ENCODE measurements at places on chromosomes 7 and 10.
A peak's percentile ranks its signal among the peaks of the same experiment; 100 is the strongest.

GRCh38 chr7:7720193-7720592 lies 1.8 kb upstream of the RPA3 start:
- no peak for DNase-seq

DNA sequence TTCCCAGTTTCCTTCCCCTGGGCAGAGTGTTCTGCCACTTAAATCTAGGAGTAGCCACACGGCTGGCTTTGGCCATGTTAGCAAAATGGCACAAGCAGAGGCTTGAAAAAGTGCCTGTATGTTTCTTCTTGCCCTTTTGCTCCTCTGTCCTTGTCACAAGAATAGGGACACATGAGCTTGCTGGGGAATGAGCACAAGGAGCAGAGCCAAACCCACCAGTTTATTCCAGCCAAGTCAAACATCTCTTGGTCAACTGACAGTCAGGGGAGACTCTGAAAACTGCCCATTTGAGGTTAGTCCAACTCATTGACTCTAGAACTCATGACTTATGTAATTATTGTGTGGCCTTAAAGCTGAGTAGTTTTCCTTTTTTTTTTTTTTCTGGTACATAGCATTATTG lies 739.7 kb upstream of the FZD8 start:
- no peak for DNase-seq

DNA sequence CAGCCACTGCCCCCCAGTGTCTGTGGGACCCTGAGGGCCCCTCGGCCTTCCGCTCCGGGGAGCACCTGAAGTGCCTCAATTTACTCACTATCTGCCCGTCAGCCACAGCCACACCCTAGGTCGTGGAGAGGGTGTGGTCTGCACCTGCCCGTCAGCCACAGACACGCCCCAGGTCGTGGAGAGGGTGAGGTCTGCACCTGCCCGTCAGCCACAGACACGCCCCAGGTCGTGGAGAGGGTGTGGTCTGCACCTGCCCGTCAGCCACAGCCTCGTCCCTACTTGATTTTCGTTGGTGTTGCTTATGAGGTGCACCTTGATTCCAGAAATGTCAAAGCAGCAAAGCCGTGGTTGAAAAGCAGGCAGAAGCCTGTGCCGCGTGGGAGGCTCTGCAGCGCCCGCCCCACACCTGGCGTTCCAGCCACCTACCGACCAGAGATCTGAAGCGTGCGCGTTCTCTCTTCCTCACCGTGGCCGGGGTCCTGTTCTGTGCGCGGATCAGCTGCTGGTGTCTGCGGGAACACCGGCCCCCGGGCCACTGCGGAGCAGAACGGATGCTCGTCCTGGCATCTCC lies 101.6 kb downstream of the DYNC2I1 start:
- no peak for DNase-seq

DNA sequence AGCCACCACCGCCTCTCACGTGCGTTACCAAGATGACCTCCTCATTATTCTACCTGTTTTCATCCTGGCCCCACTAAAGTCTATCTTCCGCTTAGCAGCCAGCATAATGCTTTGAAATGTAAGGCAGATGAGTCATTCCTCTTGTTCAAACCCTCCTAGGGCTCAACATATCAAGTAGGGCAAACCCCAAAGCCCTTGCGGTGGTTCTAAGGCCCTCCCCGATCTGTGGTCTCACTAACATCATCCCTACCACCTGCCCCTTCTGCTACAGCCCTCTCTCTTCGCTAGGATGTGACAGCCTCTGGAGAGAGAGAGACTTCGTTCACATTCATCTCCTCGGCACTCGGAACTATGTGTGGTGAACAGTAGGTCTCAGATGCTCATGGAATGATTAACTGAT lies 94.8 kb downstream of the SVIL start:
- no peak for DNase-seq

DNA sequence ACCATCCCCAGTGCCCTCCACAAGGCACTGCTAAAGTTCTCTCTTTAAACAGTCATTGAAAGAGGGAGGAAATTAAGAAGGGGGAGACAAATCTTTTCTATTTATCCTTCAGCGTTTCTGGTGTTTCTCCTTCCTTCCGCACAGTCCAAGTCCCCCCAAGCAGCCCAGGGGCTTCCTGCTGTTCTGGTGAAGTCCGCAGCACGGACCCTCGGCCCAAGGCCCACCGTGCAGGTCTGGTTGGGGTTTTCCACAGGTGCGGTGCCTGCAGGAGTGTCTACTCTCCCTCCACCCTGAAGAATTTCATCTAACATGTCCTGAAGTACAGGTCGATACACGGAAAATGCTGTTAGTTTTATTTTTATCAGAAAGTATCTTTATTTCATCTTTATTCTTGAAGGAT lies 34.1 kb upstream of the KNDC1 start:
- DNase-seq: no peak

DNA sequence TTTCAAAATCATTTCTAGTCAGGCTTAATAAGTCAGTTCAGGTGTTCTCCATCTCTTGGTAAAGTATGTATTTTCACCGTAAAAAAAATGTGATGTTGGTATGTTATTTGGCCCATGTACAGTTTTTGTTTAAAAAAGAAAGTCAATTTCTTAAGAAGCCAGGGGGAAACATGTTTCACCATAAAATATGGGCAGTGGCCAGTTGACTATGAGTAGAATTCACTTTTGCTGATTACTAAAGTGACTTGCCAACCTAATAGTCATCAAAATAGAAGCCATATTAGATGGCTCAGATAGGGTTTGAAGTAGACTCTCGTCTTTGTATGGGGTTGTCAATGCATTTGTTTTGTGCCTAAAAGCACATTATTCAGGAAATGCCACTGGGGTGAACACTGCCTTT lies 266.3 kb downstream of the BICC1 start:
- DNase-seq: no peak

- no peak for DNase-seq
Measured at GRCh38 chr7:475951-476441, 43.6 kb downstream of the PDGFA start.

DNA sequence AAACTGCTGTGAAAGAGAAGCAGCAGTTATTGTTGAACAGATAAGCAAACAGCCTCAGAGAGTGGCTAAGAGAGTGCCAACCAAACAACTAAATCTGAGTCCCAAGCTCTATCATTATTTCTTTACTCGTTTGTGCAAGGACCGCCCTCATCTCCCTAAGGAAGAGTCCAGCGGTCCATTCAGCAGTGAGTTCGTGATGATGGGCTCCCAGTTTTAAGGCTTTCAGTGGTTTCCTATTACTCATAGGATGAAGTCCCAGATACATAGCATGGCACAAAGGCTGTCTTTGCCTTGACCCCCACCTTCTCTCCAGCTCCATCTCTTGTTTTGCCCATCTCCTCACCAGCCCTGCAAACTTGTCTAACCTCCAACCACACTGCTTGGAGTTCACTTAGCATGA lies 24.3 kb upstream of the PDE1C start:
- no peak for DNase-seq

DNA sequence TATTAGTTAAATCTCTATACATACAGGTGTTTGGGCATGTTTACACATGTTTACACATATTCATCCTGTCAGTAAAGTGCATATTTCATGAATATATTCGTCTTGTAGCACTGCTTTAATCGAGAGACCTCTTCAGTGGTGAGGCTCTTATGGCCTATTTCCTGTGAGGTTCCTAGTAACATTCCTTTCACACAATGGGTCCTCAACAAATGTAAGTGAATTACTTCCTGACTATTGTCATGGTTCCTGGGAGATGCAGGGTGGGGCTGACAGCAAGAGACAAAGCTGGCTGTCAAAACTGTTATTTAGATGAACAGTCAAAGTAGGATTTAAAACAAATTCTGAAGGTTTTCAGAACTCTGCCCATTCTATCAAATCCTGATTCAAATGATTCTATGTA lies 12.4 kb upstream of the SEMA3A start:
- DNase-seq: peak; percentile 74

- DNase-seq: no peak
Measured at GRCh38 chr7:41809940-41810576, 107.2 kb upstream of the INHBA start.

GRCh38 chr7:157622408-157623205 lies 285.8 kb downstream of the DNAJB6 start:
- no peak for DNase-seq

DNA sequence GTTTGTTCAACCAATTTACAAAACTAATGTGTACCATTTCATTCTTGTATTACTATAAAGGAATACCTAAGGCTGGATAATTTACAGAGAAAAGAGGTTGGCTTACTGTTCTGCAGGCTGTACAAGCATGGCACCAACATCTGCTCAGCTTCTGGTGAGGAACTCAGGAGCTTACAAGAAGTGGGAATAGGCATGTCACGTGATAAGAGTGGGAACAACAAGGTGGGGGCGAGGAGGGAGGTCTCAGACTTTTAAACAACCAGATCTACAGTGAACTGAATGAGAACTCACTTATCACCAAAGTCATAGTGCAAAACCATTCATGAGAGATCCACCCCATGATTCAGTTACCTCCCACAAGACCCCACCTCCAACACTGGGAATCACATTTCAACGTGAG lies 1178.0 kb downstream of the REEP3 start:
- DNase-seq: no peak

DNA sequence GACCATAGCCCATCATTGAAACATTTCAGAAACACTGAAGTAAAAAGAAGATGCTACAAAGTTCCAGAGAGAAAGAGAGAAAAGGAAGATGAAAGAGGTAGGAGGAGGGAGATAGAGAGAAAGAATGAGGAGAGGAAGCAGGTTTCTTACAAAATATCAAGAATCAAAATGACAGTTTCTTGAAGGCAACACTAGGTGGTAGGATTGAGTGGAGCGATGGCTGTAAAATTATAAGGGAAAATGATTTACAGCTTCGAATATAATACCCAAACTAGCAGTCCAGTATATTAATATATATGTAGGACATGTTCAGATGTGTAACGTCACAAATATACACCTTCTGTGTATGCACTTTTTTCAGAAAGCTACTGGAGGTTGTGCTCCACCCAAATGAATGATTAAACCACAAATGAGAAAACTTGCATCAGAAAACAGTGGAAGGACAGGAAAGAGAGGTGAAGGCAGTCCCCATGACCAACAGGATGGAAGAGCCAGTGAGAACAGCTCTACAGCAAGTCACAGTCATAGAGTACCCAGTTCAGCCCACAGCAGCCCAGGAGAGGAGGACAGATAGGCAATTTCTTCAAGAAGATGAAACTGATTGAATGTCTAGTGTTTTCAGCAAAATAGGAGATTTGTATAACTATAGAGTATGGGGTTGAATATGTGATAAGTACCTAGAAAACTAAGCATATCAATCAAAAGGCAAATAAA lies 151.5 kb upstream of the TARP start:
- DNase-seq: no peak

Measured in neural progenitor cell (in vitro differentiated cells).